ENCODE measurements at places on chromosomes 3 and 15.

DNA sequence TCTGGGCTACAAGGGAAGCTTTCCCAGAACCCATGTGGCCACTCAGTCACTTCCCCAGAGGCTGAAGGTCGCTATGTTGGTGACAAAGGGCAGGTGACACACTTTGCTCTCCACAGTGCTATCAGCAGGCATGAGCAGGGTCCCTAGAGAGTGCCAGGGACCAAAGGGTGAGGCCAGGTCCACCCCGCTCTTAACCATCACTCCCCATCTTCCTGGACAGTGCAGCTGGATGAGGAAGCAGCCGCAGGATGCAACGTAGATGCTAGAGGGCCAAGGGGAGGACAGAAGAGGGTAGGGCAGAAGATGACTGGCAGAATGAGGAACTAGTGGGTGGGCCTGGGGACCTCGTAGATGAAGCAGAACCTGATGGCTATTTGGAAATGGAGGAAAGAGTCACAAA is 13.6 kb upstream of the LTF start:
- DNase-seq: no peak

GRCh38 chr3:149299938-149300801 is 33.3 kb downstream of the TM4SF18 start:
- DNase-seq: no peak

DNA sequence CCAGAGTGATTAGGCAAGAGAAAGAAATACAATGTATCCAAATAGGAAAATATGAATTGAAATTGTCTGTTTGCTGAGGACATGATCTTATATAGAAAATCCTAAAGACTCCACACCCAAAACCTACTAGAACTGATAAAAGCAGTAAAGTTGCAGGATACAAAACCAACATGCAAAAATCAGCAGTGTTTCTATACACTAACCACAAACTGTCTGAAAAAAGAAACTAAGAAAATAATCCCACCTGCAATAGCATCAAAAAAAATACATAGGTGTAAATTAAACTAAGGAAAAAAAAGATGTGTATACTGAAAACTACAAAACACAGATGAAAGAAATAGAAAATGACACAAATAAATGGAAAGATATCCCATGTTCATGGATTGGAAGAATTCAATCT is 203.6 kb upstream of the SETMAR start:
- DNase-seq: no peak

GRCh38 chr3:37144806-37145205 is 29.6 kb downstream of the LRRFIP2 start:
- no peak for DNase-seq

DNA sequence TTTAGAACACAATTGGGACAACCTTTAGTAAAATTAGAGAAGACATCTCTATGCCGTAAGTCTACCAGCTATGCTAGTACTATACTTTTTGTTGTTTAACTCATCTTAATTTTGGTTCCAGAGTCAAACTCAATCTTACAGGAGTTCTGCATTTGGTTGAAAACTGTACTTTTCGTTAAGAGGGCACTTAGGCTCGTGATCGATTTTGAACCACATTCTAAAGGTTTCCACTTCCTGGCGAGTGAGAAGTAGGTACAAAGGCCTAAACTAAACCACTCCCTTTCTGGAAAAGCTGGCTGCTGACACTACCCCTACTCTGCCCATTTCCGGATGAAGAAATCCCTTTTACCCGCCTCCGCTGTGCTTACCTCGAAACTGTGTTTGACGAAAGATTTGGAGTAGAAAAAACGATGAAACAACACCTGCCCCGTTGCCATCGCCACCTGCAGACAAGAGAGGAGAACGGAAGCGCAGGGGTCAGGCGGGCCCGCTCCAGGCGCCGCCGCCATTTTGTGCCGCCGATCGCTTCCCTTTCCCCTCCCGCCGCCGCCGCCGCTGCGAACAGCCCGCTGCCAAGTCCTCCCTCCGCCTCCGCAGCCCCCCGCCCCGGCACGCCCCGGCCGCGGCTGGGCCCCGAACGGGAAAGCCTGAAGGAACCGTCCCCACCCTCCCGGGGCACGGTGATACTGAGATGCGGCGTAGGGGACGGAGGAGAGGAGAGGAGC is 748 bp downstream of the CCNL1 start:
- DNase-seq: peak; percentile 69

DNA sequence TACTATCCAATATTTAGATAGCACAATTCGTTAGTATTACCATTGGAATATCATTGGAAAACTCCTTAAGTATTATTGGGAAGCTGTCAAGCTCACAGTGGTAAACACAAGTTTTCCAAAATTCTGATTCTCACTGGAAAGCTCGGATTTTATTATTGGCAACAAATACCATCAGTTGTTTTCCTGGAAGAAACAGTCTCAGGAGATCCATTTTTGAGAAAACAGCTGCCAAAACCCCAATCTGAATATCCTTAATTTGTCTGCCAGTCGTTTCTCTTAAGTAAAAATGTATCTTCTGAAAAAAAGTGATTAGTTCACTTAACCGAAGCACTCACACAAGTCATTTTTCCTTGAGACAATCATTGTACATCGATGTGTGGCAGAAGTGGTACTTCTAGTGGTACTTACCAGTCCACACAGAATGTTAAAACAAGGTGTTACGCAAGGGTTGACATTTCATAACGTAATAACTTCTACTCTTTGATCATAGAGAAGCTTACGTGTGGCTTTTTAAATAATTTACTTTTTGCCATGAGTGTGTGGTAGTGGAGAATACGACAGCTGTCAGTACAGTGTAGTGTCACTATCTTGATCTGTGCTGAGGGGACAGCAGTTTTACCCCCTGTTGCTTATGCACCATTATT is 74.9 kb downstream of the FAM43A start:
- DNase-seq: no peak

- DNase-seq: no peak
Measured at GRCh38 chr3:180548050-180548449, 53.9 kb upstream of the TTC14 start.

DNA sequence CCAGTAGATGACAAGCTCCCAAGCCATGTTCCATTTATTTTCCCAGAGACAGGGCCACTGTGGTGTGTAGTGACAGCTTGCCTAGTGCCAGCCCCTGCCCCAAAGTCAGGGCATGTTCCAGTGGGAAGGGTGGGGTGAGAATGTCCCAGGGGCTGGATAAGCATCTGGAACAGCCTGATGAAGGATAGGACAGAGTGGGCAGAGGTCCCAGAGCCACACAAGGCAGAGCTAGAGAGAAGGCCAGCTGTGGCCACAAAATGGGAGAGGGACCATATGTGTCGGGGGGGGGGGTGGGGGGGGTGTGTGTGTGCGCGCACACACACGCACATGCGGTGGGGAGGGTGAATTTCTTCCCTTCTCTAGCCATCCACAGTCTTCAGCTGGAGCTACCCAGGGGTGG is 27.0 kb upstream of the TSPAN3 start:
- no peak for DNase-seq

DNA sequence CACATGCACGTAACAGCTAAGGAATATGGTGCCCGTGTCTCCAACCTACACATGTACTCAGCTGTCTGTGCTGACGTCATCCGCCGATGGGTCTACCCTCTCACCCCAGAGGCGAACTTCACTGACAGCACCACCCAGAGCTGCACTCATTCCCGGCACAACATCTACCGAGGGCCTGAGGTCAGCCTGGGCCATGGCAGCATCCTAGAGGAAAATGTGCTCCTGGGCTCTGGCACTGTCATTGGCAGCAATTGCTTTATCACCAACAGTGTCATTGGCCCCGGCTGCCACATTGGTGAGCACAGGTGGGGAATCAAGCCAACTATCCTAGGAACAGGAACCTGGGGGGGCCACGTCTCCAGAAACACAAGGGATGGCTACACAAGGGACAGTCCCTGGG is 5.3 kb downstream of the EIF2B5 start:
- DNase-seq: no peak

DNA sequence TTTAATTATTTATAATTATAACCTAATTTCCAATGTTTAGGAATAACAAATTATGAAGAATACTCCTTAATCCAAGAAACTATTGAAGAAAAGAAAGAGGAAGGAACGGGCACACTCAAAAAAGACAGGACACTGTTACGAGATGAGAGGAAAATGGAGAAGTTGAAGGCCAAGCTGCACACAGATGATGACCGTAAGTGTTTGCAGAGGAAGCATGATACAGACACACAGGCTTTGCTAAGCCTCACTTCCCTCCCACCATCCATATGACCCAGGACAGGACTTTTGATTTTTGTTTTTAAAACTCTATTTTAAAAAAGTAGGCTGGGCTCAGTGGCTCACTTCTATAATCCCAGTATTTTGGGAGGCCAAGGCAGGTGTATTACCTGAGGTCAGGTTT is 389.4 kb upstream of the TPM1 start:
- no peak for DNase-seq

DNA sequence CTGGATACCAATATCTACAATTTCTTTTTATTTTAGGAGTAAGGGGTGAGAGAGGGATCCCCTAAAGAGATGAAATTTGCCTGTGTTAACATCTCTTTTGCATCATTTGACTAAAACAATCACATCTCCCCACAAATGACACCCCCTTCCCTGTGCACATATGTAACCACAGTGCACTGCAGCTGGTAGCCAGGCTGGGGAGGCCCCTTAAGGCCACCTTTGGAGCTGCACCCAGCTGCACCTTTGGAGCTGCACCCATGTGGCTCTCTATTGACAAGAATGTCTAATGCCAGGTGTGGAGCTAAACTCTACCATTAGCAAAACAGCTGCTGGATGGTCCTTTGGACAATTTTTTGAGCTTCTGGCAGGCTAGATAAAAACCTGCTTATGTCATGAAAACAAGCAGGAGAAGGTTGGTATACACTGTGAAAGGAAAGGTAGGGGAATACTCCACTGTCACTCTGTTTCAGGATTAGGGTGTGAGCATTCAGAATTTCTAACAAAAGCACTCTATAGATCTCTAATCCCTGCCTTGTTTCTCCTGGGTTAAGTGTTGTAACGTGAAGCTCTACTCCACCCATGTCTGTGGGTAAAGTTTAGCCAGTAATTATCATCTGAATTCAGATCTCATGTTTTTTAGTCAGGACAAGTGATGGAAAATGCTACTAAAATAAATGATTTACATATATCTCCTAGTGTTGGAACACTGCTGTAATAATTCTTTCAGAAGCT is 52.1 kb downstream of the TFG start:
- DNase-seq: no peak

DNA sequence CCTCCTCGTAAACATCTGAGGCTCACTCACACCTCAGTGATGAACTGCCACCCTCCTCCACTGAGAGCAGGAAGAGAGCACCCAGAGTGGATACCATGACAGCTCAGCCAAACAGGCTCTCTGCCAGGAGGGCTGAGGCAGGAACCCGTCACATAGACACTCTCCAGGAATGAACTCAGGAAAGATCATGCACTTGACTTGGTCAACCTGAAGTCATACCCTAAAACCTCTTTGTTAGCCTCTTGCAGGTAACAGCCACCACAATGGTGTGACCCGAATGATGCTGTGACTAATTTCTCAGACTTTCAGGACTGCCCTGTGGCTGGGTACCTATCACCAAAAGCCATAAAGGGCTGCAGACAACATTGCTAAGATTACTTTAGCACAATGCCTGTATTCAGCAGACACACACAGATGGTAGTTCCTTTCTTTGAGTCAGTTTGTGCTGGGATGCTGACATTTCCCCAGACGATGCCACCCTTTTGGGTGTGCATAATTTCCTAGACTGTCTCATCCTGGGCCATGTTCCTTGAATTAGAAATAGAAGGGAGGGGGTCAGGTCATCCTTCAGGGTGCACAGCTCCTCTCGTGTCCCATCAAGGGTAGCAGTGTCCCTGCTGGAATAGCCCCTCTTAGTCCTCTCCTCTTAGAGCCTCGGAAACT is 30.3 kb downstream of the CX3CR1 start:
- no peak for DNase-seq

GRCh38 chr3:30538791-30539190 is 67.6 kb upstream of the TGFBR2 start:
- no peak for DNase-seq

- DNase-seq: no peak
Measured at GRCh38 chr3:100358413-100358812, 23.9 kb downstream of the NIT2 start.

DNA sequence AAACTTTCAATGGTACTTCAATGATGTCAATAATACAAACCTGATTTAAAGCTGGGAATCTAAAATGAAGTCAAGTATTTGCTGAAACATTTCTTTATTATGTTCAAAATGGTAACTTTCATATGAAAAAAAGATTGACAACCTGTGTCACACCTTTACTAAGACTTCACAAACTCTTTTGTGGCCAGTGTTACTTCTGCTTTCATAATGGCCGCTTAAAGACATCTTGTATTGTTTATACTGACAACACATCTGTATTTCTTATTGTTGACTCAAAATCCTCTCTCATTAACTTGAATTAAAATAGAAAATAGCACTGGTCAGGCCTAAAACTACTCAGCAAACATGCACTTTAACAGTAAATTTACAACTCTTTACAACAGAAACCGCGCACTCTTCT is 312.3 kb upstream of the CNTN6 start:
- no peak for DNase-seq

DNA sequence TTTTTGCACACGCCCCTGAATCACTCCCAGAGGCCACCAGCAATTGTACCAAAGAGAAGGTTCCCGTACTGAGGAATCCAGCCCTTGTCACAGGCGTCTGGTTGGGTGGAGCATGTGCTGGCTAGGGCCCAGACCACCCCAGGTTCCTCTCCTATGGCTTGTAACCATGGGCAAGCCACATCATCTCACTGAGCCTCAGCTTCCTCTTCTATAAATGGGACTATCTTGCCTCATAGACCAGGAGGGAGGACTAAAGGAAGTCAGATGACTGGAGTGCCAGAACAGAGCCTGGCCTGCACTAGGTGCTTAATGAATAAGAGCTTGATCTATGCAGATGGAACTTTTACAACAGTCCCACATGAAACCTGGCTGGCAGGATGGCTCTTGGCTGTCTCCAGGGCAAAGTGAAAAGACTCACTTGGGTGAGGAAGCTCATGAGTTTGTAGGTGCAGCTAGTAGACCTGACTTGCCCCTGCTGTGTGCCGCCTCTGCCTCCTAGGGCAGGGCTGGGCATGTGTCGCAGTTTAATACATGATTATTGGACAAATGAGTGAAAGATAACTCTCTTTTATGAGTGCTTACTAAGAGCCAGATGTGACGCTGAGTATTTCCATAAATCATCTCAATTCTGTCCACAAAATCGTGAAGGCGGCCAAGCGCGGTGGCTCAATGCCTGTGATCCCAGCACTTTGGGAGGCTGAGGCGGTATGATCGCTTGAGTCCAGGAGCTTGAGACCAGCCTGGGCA is 29.3 kb downstream of the CTSH start:
- DNase-seq: no peak
